ENCODE measurements at places on chromosomes 16 and 17. TPM values are rescaled to one million over a fixed set of nuclear protein-coding genes. Genes with fewer than 3 reads are reported as not detected.

The KRTAP4-1 gene
- not detected for total RNA-seq

The FAM83G gene
- total RNA-seq: 9.7 TPM

The CD300E gene
- not detected for total RNA-seq

The FBXW10 gene
- total RNA-seq: not detected

The CLEC18C gene
- not detected for total RNA-seq
